Hindlimb muscle (tissue), 1 donor: ENCODE measurements at places on chromosomes 16 and 17.

- DNase-seq = no peak
Measured at GRCh38 chr17:60901806-60902205, 224.2 kb downstream of the BCAS3 start.

GRCh38 chr16:12310286-12310685 lies 333.8 kb downstream of the SNX29 start:
- no peak for DNase-seq

DNA sequence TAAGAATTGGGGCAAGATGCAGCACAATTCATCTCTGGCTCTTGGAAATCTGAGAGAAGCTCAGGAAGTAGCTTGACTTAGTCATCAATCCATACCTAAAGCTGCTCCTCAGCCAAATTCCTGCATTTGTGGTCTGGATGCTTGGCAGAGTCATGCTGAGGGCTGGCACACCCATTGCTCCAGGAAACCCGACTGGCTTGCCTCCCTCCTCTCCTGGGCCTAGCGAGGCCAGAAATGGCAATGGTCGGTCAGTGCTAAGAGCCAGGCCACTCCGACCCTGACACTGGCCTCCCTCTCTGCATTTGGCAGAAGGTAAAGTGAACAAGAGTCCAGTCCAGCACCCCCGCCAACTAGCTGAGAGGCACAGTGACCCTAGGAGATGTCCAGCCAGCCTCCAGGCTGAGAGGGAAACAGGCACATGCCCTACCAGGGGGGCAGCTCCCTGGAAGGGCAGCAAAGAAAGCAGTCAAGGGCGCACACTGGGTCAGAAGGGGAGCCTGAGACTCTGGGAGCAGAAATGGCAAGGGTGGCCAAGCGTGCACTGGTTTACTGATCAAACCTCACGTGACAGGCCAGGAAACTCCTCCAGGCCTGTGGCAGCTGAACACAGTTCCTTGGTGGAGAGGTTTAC lies 10.0 kb downstream of the POLDIP2 start:
- DNase-seq = no peak

DNA sequence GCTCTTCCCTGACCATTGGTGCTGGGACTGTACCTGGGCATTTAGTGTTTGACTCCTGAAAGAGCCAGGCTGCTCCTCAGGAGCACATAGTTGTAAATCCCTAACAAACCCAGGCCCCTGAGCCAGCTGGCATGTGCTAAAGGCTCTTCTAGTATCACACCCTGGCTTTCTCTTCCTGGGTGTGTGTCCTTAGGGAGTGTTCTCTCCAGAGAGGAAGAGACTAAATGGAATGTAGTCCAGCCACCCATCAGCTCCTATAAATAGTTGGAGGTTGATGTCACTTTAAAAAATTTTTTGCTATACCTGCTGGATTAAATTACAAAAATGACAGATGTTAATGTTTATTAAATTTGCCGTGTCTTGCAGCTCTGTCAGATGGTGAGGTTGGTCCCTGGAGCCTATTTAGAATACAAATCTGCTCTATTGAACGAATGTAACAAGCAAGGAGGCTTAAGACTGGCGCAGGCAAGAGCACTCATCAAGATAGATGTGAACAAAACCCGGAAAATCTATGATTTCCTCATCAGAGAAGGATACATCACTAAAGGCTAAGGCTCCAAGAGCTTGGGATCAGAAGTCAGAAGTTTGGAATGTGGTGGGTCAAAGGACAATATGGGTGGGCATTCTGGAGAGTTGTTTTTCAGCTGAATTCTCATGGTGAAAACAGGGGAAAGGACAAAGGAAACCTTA lies 13.1 kb upstream of the DUSP14 start:
- DNase-seq = no peak

DNA sequence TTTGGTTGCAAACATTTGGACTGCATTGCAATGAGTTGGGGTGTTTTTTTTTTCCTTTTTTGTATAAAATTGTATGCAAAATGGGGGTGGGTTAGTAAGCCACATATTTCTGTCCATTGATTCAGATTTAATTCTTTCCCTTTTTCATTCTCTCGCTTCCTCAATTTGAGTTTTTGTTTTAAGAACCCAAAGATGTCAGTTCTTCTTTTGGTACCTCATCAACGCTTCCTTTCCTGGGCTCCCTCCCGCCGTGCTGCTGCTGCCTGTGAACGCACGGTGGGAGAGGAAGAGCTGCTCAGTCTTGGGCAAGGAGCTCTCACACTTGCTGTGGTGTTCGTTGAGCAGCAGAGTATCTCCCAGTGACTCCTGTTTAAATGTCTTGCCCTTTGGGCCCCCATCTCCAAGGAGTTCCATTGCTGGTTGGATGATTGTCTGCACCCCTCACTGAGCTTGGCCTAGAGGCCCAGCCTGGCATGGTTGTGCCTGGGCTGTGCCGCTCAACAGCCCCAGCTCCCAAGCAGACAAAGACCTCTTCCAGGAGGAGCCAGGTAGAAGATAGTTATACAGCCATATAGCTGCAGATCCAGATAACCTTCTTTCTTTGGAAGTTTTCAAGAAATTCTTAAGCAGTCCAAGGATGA lies 13.6 kb downstream of the UBFD1 start:
- DNase-seq = no peak
